Spleen (tissue), 13 donors: ENCODE measurements at places on chromosomes 2 and 18. TPM values are rescaled to one million over a fixed set of nuclear protein-coding genes. Genes with fewer than 3 reads are reported as not detected.
A peak's percentile ranks its signal among the peaks of the same experiment; 100 is the strongest.

DNA sequence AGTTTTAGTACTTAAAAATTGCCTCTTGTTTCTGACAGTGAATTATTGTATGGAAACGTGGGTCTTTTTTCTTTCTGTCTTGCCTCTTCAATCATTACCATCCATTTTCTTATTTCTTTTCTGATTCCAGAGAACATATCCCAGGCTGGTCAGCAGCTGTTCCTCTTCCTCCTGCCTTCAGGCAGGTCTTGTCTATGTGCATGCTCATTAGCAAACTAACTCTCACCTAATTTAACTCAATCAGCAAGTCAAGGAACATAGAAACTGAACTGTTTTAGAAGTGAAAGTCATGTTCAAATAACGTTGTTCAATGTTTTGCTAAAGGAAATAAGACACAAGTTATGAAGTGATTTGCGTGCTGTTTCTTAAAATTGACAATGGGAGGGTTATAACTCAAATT lies 241.5 kb downstream of the PTGR3 start:
- no peaks in the 10 kb centered on the region for H3K36me3 ChIP-seq
- no peaks in the 10 kb centered on the region for H3K4me1 ChIP-seq
- DNase-seq = no peak

The E2F6 gene
- polyA plus RNA-seq = 4.7 TPM

DNA sequence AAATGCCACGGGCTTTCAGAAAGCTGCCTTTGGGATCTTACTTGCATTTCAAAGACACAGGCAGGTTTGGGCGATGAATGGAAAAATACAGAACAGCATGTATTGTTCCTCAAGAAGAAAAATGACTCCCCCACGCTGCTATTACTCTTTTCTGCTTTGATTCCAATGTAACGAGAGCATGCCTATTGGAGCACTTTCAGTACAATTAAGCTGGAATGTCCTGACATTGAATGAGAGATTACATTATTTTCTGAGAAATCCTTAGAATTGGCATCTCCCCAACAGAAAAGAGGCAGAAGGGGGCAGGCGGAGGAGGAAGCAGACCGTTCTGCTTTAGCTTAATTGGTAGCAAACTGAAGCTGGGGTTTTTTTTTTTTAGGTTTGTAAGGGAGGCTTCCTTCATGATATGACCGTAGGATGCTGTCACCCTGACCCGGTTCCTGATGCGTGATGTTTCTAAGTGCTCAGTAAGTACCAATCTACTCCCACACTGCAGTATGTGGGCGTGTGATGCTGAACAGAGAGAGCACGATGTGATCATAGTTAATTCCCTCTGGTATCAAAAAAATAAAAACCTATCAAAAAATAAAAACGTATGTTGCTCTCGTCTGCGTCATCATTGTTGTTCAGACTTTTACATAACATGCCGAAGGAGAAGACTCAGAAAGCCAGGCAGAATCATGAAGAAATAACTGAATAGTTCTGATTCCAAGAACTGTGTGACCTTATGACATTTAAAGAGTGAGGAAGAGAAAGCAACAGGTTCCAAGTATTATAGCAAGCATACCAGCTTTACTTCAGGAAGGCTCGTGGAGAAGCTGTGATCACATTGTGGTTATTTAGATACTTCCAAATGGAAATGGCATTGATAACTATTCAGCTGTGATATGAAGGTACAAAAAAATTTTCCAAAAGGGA lies 40.5 kb downstream of the LONRF2 start:
- H3K36me3 ChIP-seq = no peaks in the 10 kb centered on the region
- no peaks in the 10 kb centered on the region for H3K27me3 ChIP-seq
- H3K4me1 ChIP-seq = no peaks in the 10 kb centered on the region
- H3K27ac ChIP-seq = peak overlapping the region; percentile 69
- no peak overlapping the region for H3K4me3 ChIP-seq
- DNase-seq = no peak

GRCh38 chr2:115162494-115163293 lies 720.3 kb downstream of the DPP10 start:
- no peak overlapping the region for H3K4me3 ChIP-seq
- no peak overlapping the region for H3K27ac ChIP-seq
- no peak for DNase-seq
- no peaks in the 10 kb centered on the region for H3K36me3 ChIP-seq

The RBFA gene
- 19.0 TPM for polyA plus RNA-seq

DNA sequence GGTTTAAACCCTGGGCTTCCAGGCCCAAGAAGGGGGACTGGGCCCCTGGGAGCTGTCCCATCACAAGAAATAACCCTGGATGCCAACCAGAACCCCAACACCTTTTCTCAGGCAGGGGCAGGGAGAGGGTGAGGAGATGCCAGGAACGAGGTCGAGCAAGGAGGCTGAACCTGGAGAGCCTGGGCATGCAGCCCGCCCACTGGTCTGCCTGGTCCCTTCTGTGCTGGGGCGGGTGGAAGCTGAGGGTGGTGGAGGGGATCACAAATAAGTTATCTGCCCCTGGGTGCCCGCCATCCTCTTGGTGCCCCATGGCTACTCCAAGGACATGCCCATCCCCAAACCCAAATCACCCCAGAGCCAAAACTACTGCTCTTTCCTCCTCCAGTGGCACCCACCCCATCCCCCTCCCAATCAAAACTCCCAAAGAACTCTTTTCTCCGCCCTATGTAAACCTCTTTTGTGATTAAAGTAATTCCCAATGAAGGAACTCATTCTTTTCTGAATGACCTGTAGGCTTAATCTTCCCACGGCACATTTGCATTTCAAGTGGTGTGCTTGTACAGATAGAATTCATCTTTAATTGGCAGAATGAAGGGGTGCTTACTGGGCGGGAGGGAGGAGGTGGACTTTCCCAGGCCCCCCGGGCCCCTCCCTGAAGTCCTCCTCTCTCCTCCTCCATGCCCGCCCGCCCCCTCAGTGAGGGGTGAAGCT lies 47.9 kb downstream of the EFR3B start:
- no peaks in the 10 kb centered on the region for H3K27me3 ChIP-seq
- H3K4me1 ChIP-seq = no peaks in the 10 kb centered on the region
- no peaks in the 10 kb centered on the region for H3K36me3 ChIP-seq
- no peak for DNase-seq
- no peak overlapping the region for H3K4me3 ChIP-seq
- peak overlapping the region; percentile 0 for H3K27ac ChIP-seq

The TMSB10 gene
- 2,869 TPM for polyA plus RNA-seq

The ANKZF1 gene
- 30.5 TPM for polyA plus RNA-seq

DNA sequence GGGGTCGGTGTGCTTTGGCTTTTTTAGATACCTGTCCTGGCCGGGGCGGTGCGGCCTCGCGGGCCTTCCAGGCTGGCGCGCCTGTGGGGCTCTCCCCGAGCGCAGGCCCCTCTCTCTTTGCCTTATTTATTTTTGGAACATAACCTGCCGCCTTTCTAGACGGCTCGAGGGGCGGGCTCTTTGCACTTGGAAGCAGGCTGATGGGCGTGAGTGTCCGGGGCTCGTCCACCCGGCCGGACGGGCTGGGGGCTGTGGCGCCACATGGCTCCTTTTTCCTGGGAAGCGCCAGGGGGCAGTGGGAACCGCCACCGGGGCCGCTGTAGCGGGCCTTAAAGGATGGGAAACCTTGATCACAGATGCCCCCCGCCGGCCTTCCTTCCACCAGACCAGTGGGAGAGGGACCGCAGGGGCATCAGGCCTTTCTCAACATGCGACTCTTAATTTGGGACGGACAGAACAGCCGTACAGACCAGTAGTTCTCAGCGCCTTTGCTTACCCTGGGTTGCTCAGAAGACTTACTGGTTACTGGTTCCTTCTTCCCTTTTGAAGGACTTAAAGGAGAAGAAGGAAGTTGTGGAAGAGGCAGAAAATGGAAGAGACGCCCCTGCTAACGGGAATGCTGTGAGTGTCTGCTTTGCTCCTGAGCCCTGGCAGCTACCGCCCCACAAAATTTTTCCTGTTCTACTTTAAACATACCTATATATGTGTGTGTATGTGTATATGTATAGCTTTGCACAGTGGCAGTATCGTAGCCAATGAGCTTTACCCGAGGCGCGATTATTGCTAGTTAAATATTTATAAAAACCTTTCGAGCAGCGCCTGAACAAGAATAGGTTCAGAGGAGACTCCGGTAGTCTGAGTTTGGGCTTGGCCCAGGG lies 2.7 kb downstream of the PTMA start:
- H3K4me1 ChIP-seq = peaks cover 67% of the 10 kb centered on the region
- H3K27ac ChIP-seq = peak overlapping the region; percentile 100
- peaks cover 5% of the 10 kb centered on the region for H3K36me3 ChIP-seq

GRCh38 chr2:70089220-70089982 lies 2.1 kb downstream of the PCBP1 start:
- peaks cover 65% of the 10 kb centered on the region for H3K4me1 ChIP-seq
- H3K36me3 ChIP-seq = peaks cover 13% of the 10 kb centered on the region
- H3K27ac ChIP-seq = peak overlapping the region; percentile 99
- H3K4me3 ChIP-seq = peak overlapping the region; percentile 80
- no peak for DNase-seq

The SULT1C4 gene
- polyA plus RNA-seq = 0.26 TPM
